ENCODE measurements at places on chromosomes 4 and X. TPM values are rescaled to one million over a fixed set of nuclear protein-coding genes. Genes with fewer than 3 reads are reported as not detected.

Gene ARR3
- polyA plus RNA-seq, result not detected

Gene USP53
- 15.6 TPM for polyA plus RNA-seq

Gene VGLL1
- not detected for polyA plus RNA-seq

Gene NIPAL1
- polyA plus RNA-seq, result 0.22 TPM

Gene POU3F4
- polyA plus RNA-seq, result not detected

Gene PCDH11X
- 0.01 TPM for polyA plus RNA-seq

Gene KCNIP4
- polyA plus RNA-seq, result not detected

Gene TMSB15B
- polyA plus RNA-seq, result 14.0 TPM

Gene VCX3B
- polyA plus RNA-seq, result not detected

Gene XAGE1B
- not detected for polyA plus RNA-seq

Gene H2BW1
- not detected for polyA plus RNA-seq

Gene UVSSA
- 4.9 TPM for polyA plus RNA-seq

Measured in AG04450 (cell line).